Esophagus mucosa (tissue), 1 donor: ENCODE measurements at places on chromosomes 7 and 10. TPM values are rescaled to one million over a fixed set of nuclear protein-coding genes. Genes with fewer than 3 reads are reported as not detected.
A peak's percentile ranks its signal among the peaks of the same experiment; 100 is the strongest.

DNA sequence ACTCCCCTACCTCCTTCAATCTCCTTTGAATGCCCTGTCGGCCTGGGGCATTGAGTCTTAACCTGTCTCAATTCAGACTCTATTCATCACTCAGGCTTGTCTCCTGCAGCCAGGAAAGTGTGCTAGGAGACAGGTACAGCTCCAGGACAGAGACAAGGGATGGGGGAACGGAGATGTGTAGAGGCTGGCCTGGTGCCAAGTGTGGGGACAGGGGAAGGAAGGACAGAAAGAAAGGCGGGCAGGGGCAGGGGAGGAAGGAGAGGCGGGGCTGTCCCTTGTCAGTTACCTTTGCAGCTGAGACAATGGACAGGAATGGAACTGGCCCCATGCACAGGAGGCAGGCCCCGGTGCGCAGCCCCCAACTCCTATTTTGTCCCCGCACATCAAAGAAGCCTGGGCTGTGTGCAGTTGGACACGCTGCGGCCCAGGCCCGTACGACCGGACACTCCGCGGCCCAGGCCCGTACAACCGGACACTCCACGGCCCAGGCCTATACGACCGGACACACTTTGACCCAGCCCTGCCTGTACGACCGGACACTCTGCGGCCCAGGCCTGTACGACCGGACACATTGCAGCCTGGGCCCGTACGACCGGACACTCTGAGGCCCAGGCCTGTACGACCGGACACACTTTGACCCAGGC, 36.9 kb downstream of the CHST15 start:
- peak; percentile 40 for ATAC-seq

DNA sequence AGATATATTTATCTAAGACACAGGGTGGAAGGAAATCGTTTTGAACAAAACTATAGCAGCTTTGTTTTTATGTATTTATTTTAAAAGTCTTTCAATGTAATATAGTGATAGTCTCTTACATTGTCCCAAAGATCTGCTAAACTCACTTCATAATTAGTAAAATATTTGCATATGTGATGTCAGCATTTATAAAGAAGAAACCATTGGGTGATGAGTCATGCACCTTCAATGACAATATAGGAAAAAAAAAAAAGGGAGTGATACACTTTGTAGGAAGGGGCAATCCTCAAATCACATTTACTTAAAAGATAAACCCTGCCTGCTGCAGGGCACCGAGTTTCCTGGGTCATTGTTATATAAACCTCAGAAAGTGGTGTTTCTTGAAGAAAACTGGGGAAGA, 112.4 kb upstream of the SEMA3C start:
- no peak for ATAC-seq

DNA sequence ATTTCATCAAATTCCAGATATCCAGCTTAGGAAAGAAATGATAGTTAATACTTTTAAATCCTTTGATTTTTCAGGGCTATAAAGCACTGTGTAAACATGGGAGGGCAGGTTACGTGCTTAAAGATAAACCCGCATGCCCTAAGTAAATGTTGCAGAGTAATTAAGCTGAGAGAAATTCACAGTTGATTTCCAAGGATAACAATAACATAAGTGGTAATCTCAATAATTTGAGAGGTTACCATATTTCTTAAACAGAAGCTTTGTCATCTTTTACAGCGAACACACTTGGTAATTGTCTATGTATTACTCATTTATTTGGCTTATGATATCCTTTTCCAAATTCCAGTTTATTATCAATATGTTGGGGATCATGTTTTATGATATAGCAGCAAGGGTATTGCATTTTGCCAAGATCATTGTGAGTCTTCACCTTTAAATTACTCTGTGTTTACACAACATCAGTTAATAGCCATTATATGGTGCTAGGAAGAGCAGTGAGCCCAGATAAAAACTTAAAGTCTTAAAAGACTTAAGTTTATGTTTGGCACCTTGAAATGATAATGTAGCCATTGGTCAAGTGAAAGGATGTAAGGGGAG, 15.4 kb downstream of the MGAM start:
- ATAC-seq = no peak

Gene ADAM12
- total RNA-seq = 0.64 TPM

GRCh38 chr10:8319704-8320103, 265.2 kb downstream of the GATA3 start:
- no peak for ATAC-seq

DNA sequence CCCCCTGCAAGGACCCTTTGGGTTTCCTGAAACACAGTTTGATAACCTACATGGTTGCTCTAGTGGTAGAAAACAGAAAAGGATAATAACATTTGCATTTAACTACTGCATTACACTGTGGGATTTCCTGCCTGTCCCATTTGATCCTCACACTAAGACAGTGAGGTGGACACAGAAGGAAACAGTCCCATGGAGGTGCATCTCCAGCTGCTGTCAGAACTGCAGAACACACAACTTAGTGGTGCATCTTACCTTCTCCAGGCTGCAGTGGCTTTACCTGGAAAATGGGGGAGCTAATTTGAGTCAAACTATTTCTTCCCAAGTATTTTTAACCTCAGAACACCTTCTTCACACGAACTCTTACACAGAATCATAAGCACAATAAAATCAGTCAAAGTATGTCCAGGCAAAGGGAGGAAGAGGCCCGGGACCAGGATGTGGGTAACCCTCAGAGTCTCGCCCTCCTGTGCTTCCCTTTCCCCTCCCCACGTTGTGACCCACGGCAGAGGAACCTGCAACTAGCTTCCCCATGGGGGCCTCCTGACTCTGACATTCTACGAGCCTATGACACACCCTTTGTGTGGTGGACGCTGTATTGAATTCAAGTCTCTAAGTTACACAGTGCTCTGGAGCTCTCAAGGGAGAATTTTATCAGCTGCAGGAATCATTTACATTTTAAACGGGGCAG, 33.7 kb downstream of the SCRN1 start:
- peak; percentile 25 for ATAC-seq

DNA sequence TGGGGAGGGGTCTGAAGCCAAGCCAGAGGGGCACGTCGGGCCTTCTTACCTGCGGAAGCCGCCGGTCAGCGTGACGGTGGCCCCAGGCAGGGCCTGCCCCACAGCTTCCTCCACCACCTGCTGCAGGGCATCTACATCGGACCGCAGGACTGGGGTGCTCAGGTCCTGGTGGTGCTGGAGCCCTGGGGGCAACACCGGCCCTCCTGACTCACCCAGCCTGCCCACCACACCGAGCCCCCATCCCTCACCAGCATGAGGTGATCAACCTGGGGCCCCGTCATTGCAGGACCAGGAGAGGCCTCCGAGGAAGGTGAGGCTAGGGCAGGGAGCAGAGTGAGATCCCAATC, 8.0 kb downstream of the POLM start:
- no peak for ATAC-seq

DNA sequence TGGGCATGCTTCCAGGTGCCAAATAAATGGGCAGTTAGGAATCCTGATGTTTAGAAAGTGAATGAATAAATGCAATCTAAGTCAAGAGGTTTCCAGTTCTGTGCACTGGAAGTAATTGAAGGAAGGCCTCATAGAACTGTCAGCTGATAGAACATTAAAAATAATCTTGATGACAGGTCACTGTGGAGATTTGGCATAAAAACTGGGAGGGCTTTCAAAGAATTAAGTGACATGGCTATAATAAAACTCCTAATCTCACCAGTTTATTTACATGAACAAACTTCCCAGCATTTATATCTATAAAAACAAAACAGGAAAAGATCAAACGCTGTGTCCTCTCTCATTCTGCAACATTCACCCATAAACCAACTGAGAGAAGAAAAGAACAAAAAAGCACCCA, 170.5 kb downstream of the SLIT1 start:
- ATAC-seq = no peak

DNA sequence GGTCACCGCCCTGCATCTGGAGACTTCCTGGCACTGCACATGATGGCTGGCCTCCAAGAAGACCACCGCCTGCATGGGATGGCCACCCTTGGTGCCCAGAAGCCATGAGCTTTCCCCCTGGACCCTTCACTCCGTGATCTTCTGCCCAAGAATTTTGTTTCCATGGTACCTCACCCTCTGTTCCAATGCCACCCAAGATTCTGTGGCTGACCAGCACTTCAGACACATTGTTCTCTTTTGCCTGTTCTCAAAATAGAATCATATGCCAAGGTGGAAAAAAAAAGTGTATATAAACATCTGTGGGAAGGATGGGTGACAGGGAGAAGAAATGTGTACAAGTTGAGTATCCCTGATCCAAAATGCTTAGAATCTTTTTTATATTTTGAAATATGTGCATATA, 12.1 kb downstream of the HTR7 start:
- ATAC-seq = no peak

DNA sequence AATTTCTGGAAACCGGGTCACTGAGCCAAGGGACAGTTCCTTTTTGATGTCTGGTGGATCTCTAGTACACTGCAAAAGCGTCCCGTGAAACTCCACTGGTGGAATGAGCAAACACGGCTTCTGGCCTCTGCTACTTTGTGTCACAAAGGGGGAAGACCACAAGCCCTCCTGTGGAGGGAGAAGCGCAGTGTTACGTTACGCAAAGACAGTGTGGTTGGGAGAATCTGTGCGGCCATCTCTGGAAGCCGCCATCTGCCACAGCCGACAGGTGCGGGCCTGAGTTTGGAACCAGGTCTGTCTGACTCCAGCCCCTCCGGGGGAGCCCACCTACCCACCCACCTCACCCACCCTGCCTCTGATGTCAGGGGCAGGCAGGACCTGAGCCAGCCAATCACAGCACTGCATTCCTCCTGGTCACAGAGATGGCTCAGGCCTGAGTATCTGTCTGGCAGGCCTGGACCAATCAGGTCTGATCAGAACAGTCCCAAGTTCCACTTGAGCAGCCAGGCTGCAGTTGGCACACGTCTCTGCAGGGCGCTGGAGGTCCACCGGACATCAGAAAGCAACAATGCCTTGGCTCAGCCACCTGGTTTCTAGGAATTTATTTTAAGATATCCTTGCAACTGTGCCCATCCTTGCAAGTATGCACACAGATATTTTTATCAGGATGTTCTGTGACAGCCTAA, 3.0 kb upstream of the CYP2W1 start:
- ATAC-seq = no peak

DNA sequence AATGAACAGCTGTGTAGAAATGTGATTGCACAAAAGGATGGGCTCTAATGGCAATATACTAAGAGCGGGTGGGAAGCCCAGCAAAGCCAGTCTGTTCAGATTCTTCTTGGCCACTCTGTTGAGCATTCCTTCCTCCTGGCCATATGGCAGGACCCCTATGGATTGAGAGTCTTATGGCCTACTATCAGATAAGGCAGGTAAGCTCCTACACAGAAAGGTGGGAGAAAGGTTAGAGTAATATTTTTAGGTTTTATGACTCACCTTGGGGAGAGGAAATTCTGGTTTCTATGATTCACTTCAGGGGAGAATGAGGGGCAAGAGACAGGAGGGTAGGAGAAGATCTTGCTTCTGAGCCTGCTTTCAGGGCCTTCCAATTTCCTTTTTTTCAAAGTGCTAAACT, 15.1 kb upstream of the AKR1B10 start:
- ATAC-seq = peak; percentile 14

- peak; percentile 81 for ATAC-seq
Measured at GRCh38 chr7:95511716-95512260, 26.0 kb downstream of the ASB4 start.

Gene NEUROG3
- total RNA-seq = not detected

Gene SEPHS1
- total RNA-seq = 31.4 TPM

DNA sequence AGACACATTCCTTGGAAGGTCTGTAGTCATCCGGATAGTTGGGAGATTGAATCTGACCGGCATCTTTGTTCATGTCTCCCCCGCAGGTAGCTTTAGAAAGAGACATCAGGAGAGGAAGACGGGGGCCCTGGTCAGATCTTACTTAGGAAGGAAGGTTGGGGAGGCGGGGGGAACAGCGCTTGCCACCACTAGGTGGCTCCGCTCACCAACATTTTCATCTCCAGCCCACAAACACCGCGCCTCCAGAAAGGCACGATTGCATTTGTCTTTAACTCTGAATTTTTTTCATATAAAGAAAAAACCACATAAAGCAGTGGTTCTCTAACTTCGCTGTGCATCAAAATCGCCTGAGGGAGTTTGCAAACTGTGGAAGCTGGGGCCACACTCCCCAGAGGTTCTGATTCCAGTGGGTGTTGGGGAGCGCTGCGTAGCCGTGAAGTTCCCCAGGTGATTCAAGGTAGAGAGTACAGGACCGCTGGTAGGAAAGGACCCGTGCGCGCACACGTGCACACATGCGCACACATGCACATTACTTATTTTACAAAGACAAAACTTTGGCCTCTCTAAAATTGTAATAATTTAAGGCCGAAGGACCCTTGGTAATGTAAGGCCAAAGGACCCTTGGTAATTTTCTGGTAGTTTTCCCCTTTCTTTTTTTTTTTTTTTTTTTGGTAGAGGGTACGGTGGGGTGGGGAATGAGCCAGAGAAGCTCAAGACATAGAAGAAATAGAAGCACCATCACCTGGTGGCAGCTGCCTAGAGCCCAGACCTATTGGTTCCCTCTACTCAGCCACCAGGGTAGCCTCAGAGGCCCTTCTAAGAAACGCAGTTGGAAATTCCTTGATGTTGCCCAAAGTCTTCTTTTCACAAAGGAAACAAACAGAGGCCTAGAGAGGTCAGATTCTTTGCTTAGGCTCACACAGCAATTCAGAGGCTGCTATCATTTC, 37.4 kb upstream of the OPALIN start:
- ATAC-seq = peak; percentile 63

GRCh38 chr7:21134631-21135030, 293.3 kb upstream of the SP4 start:
- ATAC-seq = no peak

DNA sequence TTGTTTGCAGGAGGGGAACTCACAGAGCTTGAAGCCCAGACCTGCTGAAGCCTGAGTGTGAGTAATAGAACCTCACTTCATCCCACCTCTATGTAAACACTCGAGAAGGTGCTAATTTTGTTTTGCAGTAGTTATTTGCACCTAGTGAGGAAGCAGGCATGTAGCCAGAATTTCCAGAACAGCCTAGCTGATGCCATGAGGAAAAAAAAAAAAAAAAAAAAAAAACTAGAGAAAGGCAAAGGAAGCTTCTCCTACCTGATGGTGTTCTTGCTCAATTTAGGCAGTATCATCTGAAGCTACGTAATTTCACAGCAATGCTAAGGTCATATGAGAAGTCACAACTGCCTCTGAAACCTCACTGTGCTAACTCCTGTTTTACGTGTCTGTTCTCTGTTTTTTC, 13.6 kb upstream of the GPR37 start:
- ATAC-seq = peak; percentile 42

DNA sequence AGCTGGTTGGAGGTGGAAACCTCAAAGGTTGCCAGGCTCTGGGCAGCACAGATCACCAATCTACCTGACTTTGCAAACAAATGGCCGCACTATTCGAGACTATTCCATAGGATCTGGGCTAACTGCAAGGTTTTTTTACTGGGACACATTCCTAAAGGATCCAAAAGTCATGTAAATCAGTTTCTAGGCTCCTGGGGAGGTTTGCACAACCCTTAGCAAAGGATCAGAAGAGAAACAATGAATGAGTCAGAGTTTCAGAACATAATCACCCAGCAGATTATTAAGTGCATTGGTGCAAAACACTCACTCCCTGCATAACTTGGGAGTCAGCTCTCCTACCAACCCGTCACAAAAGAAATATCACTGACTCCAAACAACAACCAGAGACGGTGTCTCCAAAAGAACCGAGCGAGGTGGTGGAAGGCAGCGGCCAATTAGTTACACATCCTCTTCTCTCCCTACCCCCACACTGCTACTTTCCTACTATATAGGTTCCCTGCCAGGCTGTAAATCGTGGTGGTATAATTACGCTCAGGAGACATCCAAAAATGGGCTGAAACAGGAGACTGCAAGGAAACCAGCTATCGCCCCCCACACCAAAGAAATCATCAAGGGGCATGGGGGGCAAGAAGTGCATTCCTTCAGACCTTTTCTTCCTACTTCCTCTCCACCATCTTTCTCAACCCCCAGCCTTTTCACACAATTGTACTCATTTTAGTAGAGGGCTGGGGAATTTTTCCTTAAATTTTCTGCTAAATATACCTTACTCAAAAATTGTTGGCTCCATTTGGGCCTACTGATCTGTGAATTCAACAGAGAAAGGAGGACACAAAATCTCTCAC, 3.2 kb downstream of the UBE2H start:
- ATAC-seq = peak; percentile 83
